Stimulated activated CD4-positive, alpha-beta T cell treated with anti-CD3 and anti-CD28 coated beads, TNF-alpha, amount 100 ng/mL, for 4 hours (primary cell): ENCODE measurements at places on chromosomes 4 and X.

DNA sequence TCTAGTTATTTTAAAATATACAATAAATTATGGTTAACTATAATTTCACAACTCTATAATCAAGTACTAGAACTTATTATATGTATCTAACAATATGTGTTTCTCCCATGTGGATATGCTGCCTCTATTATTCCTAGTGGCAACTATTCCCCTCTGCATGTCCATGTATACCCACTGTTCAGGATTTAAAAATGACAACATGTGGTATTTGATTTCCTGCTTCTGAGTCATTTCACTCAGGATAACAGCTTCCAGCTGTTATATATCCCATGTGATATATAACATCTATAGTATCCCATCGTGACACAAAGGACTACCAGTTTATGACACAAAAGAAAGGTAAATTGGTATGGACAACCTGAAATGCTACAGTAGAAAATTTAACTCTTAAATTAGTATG, 167.4 kb upstream of the TACR3 start:
- no peak for DNase-seq

GRCh38 chrX:70852294-70852693, 56.2 kb downstream of the TEX11 start:
- no peak for DNase-seq

- DNase-seq, result no peak
These were observed 27.8 kb downstream of the SNX25 start for GRCh38 chr4:185237175-185237574.

DNA sequence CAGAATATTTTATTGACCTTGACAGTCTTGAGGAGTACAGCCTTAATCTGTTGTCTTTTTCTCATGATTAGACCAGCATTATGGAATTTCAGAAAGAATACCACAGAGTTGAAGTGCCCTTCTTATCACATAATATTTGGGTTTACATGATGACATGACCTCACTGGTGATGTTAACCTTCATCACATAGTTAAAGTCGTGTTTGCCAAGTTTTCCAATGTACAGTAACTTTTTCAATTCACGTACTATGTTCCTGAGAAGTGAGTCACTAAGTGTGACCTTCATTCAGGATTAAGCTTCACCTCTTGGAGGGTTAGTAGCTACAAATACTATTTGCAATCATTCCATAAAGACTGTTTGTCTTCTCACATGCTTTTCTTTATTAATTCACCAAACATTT, 52.1 kb downstream of the RAB40A start:
- no peak for DNase-seq

- no peak for DNase-seq
These were observed 199.1 kb upstream of the CXorf66 start for GRCh38 chrX:140164391-140164790.

GRCh38 chr4:128308986-128309385, 21.4 kb upstream of the PGRMC2 start:
- no peak for DNase-seq

DNA sequence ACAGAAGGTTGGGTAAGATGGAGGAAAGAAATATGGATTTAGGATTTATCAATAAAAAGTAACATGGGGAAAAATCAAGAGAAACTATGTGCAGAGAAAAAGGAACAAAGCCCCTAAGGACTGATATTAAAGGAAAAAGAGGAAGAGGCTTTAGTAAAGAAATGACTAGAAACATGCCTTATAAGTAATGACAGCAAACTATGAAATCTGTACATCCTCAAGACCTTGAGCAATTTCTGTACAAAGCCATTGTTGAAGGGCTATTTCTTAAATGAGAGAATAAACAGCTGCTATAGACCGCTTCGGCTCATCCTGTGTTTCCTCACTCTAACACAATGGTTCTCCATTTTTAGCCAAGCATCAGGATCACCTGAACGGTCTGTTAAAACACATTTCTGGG, 180.3 kb upstream of the ATOH1 start:
- no peak for DNase-seq

- DNase-seq, result no peak
These were observed 588.5 kb downstream of the TRIML1 start for GRCh38 chr4:188727746-188728145.

DNA sequence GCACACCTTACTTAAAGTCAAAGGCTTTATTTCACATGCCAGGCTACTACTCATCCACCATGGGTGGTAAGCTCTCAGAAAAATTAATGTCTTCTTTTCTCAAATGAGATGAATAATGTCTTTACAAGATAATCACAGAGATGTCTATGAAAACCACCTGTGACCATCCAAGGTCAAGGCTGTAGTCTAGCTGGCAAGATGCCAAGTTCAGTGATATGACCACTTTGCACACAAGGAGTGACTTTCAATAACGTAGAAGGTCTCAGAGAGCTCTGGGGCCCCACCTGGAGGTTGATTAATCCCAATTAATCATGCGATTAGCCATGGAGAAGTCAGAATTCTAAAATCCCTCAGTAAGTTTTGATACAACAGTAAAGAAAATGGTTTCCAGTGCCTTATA, 20.5 kb downstream of the ANOS1 start:
- no peak for DNase-seq

DNA sequence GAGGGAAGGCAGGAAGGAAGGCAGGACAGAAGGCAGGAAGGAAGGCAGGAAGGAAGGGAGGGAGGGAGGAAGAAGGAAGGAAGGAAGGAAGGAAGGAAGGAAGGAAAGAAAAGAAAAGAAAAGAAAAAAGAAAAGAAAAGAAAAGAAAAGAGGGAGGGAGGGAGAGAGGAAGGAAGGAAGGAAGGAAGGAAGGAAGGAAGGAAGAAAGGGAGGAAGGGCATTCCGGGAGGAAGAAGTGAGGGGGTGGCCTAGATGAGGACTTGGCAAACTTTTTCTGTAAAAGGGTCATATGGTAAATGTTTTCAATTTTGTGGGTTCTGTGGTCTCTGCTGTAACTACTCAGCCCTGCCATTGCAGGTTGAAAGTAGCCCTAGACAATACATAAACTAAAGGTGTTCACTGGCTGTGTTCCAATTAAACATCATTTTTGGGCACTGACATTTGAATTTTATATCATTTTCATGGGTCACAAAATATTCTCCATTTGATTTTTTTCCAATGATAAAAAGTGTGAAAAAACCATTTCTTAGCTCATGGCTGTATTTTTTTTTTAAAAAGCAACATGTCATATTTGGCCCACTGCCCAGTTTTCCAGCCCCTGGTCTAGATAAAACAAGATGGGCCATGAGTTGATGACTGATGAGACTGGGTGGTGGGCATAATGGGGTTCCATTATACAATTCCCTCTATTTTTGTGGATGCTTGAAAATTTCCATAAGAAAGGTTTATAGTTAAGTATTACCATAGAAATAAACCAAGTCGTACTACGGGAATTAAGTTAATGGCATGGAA, 3.1 kb downstream of the ZNF630 start:
- no peak for DNase-seq

DNA sequence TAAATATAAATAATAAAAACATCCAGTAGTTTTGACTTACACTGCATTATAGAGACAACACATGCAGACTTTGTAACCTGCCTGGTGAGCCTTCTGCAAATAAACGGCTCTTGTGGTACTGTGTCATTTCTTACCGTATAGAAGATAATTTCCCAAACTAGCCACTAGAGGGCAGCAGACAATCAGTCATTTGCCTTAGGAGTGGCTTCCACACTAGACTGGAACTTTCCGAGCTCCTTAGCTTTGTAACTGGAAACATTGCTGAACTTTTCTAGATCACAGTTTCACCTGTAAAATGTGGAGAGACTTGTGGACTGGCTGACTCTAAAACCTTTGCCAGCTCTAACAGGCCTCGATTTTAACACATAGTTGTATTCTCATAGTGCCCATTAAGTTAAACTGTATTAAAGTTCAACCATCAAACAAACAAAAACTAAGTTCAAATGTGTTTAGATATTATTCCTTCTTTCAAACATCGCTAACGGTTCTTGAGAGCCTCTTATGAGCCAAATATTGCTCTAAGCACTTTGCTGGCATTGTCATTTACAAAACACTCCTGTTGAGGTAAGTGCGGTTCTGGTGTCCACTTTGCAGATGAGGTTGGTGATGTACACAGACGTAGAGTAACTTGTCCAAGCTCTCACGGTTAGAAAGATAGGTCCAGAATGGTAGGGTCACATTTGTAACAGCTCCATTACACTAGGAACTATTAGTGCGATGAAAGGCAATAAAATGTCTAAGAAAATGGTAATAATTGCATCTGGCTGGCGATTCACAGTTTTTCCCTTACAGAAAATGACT, 345.5 kb downstream of the ANK2 start:
- peak; percentile 5 for DNase-seq

- DNase-seq, result no peak
These were observed 244.2 kb downstream of the ANK2 start for GRCh38 chr4:113293674-113294073.

GRCh38 chr4:18113710-18114331, 92.3 kb upstream of the LCORL start:
- DNase-seq, result no peak

DNA sequence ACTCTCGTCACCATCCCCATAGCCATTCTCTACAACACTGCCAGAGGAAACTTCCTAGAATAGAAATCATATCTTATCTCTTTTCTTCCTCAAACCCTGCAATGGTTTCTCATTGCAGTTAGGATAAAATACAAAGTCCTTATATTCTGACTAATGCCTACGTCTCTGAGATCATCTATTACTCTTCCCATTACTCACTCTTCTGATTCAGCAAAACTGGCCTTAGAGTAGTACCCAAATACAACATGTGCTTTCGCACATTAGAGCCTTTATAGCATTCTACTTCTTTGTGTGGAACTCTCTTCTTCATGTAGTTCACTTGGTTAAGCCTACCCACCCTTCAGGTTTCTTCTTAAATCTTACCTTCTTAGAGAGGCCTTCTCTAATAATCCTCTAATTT, 28.0 kb downstream of the LHFPL1 start:
- no peak for DNase-seq

GRCh38 chr4:80694171-80694570, 336.3 kb upstream of the BMP3 start:
- DNase-seq, result no peak

- DNase-seq, result no peak
These were observed 3.5 kb upstream of the IQSEC2 start for GRCh38 chrX:53284684-53285447.

- DNase-seq, result no peak
These were observed 47.5 kb upstream of the SCRG1 start for GRCh38 chr4:173446416-173446815.

DNA sequence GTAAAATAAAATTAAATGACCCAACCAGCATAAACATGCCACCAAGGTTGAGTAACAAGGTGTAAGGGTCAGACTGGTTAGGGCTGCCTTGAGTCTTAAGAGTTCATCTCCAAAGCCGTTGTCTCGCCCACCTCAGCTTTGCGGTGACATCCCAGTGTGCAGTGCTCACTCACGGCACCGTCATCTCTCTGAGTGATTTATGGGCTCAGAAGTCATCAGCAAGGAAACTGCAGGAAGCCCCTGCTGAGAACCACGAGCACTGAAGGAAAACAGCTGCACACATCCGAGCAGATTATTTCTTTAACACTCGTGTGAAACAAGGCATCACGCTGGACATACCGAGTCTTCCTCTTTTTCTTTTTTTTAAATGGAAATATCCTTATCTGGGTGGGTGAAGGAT, 411.1 kb downstream of the TRIML1 start:
- DNase-seq, result no peak

- DNase-seq, result no peak
These were observed 49.5 kb downstream of the HS6ST2 start for GRCh38 chrX:132908891-132909290.

DNA sequence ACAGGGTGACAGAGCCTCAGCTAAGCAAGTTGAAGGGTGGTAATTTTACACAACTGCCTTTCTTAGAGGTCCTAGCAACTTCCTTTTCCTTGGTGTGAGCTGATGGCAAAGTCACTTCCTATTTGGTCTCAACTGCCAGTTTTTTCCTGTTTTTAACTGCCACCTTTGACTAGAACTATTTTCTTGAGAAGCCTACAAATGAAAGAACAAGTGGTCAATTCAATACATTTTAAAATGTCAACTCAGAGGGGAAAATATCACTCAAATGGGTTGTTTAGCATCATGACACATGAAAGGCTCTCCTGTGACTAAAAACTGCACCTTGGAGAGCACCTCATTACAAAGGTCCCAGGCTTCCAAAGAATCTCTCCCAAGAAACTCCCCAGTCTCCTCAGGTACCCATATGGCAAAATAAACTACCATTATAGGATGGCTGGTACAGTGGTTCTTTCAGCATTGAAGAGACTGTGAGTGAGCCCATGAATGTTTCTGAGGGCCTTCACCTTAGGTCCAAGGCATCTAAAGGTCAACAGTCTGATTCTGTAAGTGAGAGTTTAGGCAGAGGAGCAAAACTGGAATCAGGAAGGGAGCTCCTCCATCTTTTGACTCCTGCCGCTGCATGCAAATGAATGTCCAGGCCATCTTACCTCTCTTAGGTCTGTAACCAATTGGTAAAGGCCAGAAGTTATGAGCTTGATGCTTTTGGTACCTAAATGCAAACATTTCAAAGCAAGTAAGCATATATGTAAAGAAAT, 5.5 kb upstream of the STK26 start:
- DNase-seq, result no peak

DNA sequence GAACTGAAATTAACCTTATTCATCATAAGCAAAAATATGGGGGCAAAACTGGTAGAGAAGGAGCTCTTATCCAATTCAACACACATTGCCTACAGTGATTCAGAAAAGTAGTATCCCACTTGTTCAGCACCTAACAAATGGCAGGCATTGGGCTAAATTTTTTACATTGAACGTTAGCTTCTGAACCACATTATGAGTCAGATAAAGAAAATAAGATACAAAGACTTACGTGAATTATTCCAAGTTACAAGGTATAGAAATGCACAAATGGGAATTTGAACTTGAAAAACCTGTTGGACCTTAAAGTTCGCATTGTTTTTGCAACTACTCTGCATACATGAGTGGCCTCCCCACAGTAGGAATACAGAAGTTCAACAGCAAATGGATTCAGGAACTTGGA, 210.6 kb downstream of the LDB2 start:
- no peak for DNase-seq

DNA sequence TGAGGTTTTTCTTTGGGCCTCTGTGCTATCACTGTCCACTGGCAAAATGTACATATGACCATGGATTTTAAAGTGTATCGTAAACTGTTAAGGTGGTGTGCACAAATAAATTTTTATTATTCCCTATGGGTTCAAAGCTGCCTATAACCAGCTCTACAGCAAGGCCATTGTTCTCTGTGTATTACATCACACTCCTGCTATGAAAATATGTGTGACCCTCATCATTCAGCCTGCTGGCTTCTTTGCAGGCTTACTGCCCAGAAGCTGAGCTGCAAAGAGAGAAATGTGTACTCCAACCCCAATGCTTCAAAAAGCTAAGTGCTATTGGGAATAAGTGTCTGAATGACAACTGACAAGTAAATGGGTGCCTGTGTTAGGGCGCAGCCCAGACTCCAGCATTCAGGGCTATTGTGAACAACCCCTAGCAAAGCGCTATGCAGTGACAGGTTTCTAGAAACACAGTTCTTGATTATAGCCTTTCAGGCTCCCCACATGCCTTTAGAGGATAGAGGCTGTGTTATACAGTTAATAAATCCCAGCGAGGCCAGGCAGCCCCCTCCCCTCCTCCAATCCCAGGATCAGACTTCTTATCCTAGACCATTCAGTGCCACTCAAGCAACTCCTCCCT, 220.4 kb upstream of the RADX start:
- DNase-seq, result no peak

- no peak for DNase-seq
These were observed 15.1 kb downstream of the LAMP2 start for GRCh38 chrX:120453985-120454384.

- DNase-seq, result no peak
These were observed 18.4 kb upstream of the FAM47E start for GRCh38 chr4:76233083-76233482.
